Stimulated activated CD4-positive, alpha-beta T cell treated with anti-CD3 and anti-CD28 coated beads, TNF-alpha, amount 100 ng/mL, for 24 hours (primary cell): ENCODE measurements at places on chromosomes 16 and 17.

GRCh38 chr17:40600486-40601046, 35.3 kb upstream of the CCR7 start:
- DNase-seq: no peak

- no peak for DNase-seq
These were observed 27.7 kb upstream of the ERCC4 start for GRCh38 chr16:13892301-13892700.

GRCh38 chr17:40330850-40331470, 22.0 kb downstream of the RARA start:
- DNase-seq: no peak

DNA sequence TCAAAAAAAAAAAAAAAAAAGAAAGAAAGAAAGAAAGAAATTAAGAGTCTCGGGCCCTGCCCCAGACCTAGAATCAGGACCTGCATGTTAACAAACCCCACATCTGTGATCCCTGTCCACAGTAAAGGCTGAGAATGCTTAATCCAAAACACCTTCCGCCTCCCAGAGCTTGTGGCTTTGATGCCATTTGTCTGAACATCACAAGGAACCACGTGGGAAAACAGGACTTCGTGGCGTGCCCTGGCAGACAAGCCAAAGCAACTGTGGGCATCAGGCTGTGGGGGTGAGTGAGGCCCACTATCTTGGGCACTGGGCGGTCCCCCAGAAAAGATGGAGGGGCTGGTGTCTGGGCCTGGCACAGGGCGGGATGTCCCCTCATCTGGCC, 173.4 kb upstream of the CIBAR2 start:
- DNase-seq: no peak

- no peak for DNase-seq
These were observed 15.5 kb downstream of the GTF3C1 start for GRCh38 chr16:27534256-27534655.

DNA sequence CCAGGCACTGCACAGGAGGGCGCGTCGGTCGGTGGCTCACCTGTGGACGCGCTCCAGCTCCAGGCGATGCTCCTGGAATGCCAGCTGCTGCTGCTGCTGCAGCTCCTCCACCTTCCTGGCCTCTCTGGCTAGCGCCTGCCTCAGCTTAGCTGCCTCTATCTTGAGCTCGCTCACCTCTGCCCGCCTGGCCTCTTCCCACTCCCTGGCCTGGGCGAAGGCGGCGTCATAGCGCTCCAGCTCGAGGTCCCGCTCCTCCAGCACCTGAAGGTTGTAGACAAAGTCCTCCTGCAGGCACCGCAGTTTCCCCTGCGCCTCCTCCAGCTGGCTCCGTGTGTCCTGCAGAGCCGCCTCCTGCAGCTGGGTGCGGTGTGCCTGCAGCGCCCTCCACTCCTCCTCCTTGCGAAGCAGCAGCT, 11.1 kb downstream of the CCDC57 start:
- no peak for DNase-seq

- DNase-seq: no peak
These were observed 31.7 kb downstream of the CRISPLD2 start for GRCh38 chr16:84851192-84852127.

DNA sequence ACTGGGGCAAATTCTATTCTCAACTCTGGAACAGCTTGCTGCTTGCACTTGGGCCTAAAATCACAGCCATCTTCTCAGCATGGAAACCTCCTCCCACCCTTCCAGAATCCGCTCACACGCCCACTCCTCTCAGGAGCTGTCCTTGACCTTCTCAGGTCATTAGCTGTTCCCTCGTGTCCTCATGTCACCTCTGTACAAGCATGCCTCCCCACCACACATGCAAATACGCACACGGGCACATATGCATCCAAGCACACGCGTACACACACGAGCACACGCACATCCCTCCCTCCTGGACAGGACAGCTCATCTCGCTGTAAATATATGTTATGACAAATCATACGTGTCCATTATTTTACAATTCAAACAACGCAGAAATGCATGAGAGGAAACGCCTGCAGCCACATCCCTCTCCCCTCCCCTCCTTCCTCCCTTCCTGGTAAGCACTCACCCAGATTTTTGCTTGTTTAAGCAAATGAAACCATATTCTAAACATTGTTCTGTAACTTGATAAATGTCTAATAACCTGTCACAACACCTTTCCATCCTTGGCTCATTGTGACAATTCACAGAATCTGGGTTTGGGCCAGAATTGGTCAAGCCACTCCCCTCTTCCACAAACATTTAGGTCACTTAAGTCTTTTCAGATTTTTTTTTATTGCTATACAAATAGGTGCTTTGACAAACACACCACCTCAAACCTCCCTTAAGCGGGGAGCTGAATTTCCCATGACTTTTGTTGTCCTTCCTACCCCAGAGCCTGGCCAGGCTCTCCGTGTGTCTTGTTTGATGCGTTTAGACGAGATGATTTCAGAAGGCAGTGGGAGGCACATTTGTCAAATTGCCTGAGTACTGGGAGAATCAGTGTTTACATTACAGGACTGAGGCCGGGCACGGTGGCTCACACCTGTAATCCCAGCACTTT, 41.7 kb downstream of the DNAH17 start:
- no peak for DNase-seq

- no peak for DNase-seq
These were observed 666.2 kb downstream of the TOX3 start for GRCh38 chr16:51880776-51881175.

- DNase-seq: no peak
These were observed 23.6 kb downstream of the ALDH3A2 start for GRCh38 chr17:19672009-19672750.

GRCh38 chr16:66405057-66405783, 21.9 kb upstream of the BEAN1 start:
- DNase-seq: no peak

GRCh38 chr17:68182940-68183551, 64.8 kb upstream of the AMZ2 start:
- DNase-seq: no peak

DNA sequence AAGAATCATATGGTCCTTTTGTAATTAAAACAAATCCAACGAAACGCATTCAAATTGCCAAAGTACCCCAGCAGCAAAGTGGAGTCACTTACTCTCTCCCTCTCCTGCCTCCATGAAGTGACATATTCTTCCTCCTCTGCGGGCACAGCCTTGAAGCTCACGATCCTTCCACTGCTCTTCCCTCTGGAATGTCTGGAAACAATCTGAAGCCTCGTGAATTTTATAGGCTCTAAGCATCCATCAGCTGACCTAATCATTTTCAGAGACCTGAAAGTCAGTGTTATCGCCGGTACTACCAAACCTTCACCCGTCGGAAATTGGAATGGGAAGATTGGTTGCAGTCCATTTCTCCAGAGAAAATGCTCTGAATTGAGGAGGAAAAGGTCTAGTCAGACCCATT, 134.5 kb upstream of the FOXF1 start:
- no peak for DNase-seq

GRCh38 chr17:12254460-12254859, 233.8 kb downstream of the MAP2K4 start:
- DNase-seq: no peak

- no peak for DNase-seq
These were observed 8.3 kb downstream of the FHOD1 start for GRCh38 chr16:67238806-67239470.

DNA sequence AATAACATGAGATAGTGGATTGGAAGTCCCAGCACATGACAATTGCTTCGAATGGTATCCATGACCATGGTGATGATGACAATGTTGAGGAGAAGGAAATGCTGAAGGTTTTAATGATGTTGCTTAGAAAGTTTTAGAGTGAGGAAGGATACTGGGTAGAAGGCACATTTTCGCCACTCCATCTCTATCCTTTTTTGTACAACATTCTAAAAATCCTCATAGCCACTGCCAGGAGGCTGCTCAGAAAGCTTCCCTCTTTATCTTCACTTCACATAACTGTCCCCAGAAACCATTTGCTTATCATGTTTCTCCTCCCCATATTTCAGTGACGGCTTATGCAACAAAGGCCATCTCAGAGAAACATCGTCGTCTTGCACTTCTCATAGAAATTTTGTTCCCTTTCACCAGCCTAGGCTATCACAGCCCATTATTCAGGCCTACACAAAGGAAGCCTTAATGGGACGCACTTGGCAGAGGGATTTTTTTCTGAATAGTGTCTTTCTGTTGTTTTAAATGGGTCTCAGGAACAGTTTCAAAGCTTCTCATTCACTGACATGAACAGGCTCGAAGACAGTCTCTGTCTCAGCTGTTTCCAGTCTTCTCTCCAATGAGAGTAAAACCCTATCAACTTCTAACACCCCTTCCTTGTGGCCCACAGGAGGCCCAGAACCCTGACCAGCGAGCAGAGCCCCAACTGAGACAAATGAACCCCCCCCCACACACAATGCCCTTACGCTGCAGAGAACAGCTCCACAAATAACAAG, 506.7 kb downstream of the HAPSTR1 start:
- no peak for DNase-seq

- no peak for DNase-seq
These were observed 93.0 kb downstream of the ANKRD11 start for GRCh38 chr16:89397331-89397861.

- no peak for DNase-seq
These were observed 155.7 kb downstream of the SOCS1 start for GRCh38 chr16:11100239-11100750.

DNA sequence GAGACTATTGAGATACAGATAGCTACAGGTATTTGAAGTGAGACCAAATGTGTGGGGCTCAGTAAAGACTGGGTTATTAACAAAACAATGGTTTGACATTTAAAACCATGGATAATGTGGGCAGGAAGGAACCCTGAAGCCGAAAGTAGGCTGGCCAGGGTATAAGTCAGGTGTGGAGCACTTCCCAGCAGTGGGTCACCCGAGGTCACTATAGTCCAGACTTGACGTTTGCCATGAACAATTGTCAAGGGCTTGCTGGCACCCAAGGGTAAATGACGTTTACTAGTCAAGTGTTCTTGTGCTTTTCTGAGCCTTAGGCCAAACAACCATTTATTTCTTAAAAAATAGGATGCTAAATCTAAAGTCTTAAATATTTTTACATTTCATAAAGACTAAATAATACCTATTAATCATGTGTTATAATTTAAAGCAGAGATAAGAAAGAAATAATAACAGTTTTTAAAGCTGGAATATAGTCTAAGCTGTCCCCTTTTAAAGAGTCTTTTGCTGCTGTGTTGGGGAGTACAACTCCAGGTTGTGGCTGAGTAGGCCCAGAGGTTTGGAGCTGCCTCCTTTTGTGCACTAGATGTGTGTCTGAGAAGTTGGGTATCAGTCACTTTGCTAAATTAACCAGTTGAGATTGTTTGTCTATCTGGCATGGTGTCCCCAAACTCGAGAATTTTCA, 15.7 kb downstream of the ALDH3A2 start:
- DNase-seq: no peak

DNA sequence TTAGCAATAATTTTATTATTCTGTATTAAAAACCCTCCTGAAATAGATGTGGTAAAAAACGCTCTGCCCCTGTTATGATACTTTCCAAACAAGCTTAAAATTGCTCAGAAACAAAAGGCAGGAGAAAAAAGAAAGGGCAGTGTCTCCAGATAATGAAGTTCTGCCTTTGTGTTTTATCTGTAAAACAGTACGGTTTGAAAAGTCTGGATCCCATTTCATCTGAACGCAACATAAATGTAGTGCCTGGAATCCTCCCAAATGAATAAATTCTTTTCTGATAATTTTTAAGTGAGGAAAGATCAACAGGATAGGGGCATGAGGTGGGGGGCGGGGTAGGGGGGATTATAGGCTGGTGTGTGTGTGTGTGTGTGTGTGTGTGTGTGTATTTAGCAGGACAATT, 87.5 kb upstream of the SOX9 start:
- no peak for DNase-seq

DNA sequence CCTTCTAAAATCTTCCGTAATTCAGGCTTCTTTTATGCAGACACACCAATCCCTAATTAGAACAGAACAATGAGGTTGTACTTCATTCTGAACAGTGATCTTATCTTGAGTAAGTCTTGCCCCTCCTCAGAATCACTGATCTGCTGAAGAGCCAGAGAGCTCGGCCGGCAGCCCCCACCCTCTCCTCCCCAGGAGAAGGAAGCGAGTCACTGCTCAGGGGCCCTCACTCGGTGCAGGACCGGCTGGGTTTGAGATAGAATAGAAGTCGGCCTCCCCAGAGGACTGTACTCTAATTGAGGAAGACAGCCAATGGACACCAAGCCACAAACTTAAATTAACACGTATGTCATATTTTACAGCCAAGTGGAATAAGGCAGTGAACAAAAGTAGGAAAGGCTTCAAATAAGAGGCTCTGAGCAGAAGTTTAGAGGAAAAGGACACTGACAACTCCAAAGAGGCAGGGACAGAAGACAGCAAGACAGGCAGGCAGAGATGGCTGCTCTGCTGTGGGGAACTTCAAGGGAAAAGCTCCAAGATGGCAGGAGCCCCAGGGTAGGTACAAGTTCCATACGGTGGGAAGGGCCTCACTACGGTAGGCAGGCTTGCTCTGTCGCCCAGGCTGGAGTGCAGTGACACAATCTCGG, 18.6 kb downstream of the CREBBP start:
- DNase-seq: no peak

DNA sequence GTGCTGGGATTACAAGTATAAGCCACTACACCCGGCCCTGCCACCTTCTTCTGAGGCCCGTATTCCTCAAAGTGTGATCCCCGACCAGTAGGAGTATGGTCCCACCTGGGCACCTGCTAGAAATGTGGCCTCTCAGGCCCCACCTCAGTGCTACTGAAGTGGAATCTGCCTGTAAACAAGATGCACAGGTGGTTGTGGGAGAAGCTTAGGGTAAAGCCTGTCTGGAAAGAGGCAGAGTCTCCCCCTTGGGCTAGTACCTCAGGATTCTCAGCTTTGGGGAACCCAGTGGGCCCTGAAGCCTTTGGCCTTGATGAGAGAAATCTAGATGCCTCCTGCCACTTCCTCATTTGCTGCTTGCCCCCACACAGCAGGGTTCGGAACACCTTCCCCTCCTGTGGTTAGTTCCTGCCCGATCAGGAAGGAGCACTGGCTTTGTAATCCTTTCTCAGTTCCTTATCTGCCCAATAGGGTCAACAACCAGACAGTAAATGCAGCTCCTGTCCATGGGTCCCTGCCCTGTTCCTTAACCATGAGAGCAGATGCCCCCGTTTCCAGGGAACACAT, 25.2 kb downstream of the TK2 start:
- DNase-seq: no peak

GRCh38 chr16:56866955-56867830, 2.2 kb downstream of the SLC12A3 start:
- peak; percentile 14 for DNase-seq

DNA sequence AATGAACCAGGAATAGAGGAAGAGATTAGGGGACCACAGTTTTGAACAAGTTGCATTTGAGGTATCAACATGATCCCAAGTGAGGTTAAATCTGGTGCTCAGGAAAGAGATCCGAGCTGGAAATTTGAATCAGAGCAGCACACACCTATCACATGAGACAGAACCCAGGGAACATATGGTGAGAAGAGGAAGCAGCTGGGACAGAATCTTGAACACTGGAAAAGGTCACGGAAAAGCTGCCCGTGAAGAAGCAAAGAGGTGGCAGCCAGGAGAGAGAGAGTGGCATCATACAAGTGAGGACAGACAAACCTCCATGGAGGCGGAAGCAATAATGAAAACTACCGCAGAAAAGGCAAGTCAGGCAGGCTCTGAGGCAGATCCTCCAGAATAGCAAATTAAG, 36.1 kb downstream of the USP31 start:
- no peak for DNase-seq

GRCh38 chr17:28948873-28949184, 2.5 kb downstream of the PHF12 start:
- no peak for DNase-seq

GRCh38 chr17:55416470-55417052, 5.1 kb downstream of the MMD start:
- DNase-seq: no peak

- no peak for DNase-seq
These were observed 26.6 kb upstream of the GINS2 start for GRCh38 chr16:85715169-85716021.

GRCh38 chr16:11310997-11311561, 29.9 kb upstream of the PRM1 start:
- DNase-seq: no peak
